ENCODE measurements at places on chromosomes 12 and 14.

DNA sequence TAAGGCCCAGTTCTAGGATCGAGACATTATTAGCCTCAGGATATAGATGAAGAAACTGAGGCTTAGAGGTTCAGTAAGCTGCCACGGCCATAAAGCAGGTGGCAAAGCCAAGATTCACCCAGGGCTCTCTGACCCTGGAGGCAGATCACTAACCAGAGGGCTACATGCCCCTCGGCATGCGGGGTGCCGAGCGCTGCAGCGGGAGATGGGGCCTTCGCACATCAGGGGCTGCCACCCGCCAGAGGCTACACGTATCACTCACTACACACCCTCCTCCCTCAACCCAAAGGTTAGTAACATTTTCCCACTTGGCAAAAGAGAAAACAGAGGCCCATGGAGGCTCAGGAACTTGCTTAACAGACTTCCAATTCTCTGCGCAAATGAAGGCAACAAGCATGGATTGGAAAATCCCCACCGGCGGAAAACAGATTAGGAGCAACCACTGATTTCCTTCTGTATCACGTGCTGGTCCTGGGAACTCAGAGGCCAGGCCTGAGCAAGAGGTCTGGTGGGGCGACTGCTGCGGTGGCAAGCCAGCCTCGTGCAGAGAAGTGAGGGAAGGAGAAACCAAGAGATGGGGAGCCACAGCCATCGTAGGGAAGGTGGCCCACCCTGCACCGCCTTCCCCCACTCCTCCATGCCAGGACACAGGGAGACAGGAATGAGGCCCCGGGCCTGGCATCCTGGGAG, 6.0 kb downstream of the CCDC85C start:
- no peak for DNase-seq

- DNase-seq, result no peak
Observed at GRCh38 chr14:85391892-85392291, 138.1 kb upstream of the FLRT2 start.

DNA sequence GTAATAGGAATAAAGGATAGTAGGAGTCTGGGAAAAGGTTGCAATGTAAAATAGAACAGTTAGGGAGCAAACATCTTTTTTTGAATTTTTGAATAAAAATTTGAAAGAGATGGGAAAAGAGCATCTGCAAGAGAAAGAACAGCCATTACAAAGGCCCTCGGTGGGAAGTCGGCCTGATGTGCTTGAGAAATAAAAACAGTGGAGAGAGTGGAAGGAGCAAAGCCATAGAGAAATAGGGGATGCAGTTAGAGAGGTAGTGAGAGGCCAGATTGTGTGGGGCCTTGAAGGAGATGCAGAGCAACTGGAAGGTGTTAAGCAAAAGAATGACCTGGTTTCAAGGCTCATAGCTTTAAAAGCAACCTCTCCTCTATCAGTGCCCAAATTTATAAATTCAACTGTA, 409.8 kb downstream of the RERGL start:
- no peak for DNase-seq

DNA sequence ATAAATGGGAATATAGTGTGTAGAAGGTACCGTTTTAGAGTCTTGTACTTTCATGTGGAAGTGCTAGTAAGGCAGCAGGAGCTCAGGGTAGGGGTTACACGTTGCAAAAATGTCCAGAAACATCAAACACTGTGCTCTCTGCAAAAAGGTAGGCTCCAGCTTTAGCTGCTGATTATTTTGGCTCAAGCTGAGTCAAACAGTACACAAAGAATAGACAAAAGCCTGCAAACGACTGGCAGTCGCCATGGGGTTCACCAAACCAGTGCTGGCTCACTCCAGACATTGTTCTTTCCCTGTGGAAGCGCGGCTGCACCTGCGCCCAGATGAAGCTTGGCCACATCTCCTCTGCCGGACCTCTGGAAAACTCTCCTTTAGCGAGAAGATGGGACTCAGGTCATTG, 45.3 kb upstream of the NAA30 start:
- no peak for DNase-seq

DNA sequence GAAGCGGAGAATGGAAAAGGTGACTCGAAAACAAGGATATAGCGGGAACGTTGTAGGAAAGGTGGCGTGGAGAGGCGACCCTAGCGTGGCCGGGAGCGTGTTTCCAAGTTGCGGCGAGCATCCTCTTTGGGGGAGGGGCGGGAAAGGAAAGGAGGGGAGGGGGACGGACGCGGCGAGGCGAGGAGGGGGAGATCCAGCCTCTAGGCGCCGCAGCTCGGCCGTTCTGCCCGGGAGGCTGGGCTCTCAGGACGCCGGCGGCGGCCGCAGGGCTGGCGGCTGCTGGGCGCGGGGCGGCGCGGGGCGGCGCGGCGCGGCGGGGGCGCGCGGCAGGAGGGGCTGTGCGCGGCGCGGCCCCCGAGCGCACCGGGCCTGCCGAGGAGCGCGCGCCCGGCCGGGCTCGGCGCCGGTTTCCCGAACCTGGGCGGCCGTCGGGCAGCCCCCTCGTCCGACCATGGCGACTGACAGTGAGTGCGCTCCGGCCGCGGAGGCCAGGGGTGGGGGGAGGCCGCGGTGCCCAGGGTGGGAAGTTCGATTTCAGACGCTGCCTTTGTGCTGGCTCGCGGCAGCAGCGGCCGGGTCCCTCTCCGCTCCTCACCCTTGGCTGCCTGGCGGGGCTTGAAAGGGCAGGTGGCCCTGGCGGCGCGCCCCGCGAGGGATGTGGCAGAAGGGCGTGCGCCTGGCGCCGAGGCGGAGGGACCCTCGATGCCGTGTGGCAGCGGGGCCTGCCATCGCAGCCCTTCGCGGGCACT, 50.3 kb downstream of the SNAPC1 start:
- DNase-seq, result no peak

DNA sequence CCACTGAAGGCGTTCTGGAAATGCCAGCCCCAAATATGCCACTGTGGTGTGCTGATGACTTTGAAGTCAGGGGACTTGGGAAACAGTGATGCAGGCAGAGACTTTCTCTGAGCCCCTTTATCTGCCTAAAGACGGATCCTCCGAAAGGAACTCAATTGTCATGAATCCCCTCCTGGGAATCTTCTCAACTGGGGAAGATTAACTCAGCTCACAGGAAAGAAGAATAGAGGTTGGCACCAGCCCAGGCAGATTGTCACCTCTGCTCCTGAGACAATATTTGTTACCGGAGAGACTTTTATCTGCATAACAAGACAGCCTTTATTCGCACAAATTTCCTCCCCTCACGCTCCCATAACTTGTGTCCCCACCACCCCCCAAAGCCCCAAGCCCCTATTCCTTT, 414.4 kb downstream of the FUT8 start:
- DNase-seq, result no peak

DNA sequence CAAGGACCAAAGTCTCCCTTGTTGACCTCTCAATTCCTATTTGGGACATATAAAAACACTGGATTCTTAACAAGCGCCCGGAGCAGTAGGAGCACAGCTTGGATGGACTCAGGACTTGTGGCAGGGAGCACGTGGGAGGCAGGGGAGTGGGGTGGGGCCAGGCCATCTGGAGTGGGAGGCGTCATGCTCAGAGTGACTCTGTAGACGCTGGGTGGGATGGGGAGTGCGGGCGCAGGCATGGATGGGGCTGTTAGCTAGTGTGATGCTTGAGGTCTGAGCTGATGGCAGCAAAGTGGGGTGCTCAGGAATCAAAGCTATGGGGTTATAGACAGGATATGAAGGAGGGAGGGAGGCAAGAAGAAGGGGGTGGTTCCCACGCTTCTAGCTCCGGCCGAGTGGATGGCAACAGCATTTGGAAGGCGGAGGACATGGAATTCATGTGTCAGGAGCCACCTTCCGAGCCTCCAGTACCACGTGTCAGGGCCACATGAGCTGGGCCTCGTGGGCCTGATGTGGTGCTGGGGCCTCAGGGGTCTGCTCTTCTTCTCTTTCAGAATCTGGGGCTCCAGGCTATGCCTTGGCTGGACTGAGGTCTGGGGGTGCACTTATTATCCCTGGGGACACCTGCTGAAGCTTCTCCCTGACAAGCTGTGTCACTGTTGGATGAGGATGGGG, 26.2 kb downstream of the MEG3 start:
- DNase-seq, result no peak

Measured in Jurkat, Clone E6-1 (cell line).